ENCODE measurements at places on chromosomes 3 and 15.
A peak's percentile ranks its signal among the peaks of the same experiment; 100 is the strongest.

GRCh38 chr3:188605231-188605630 lies 451.3 kb downstream of the LPP start:
- no peak for DNase-seq

DNA sequence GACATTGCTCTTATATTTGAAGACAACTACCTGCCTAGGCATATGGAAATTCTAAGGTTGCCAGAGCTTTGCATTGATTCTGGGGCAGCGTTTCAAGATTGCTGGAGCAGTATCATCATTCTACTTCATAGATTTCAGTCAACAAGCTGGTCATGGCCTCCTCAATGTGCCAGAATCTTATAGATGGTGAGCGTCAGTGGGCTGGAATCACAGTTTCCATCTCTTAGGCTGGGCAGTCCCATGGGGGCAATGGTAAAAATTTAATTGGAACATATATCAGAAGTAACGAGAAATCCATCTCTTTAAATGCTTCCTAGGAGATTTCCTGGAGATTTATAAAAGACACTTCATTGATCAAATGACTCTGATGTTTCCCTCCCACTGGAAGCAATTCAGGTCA lies 258.3 kb downstream of the SV2B start:
- DNase-seq = no peak

- no peak for DNase-seq
Measured at GRCh38 chr15:91947683-91948608, 94.4 kb downstream of the SLCO3A1 start.

- no peak for DNase-seq
Measured at GRCh38 chr15:81643771-81644170, 269.8 kb upstream of the TMC3 start.

DNA sequence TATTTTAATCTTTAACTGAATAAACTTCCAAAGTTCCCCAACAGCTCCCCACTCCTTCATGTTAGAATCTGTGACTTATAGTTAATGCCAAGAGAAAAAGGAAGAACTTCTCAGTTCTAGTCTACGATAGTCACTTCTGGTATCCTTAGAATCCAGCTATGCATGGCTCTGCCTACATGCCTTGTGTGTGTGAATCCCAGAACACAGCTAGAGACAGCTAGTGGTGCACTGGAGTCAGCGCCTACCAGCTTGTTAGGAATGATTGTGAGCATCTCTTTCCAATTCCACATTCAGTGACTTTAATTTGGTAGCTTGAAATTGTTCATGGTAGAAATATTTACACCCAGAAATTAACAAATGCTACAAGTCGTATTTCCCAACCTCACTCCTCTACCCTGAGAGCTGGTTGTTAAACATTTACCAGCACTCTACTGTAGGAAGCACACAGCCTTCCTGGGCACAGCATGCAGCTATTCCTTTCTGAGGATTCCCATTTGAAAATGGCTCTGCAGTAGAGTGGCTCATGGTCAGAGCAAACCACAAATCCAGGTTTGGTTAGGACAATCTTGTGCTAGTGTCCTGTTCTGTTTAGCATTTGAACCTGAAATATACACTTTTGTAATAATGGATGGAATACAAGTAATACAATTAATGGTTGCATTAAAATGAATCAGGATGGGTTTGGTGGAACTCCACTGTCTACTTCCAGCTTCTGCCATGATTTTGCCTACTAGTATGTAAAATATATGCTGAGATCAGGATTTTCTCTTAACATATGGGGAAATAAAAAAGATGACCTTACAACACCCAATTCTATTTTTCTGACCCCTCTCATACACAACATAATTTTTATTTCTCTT lies 371.0 kb upstream of the GBE1 start:
- DNase-seq = no peak

DNA sequence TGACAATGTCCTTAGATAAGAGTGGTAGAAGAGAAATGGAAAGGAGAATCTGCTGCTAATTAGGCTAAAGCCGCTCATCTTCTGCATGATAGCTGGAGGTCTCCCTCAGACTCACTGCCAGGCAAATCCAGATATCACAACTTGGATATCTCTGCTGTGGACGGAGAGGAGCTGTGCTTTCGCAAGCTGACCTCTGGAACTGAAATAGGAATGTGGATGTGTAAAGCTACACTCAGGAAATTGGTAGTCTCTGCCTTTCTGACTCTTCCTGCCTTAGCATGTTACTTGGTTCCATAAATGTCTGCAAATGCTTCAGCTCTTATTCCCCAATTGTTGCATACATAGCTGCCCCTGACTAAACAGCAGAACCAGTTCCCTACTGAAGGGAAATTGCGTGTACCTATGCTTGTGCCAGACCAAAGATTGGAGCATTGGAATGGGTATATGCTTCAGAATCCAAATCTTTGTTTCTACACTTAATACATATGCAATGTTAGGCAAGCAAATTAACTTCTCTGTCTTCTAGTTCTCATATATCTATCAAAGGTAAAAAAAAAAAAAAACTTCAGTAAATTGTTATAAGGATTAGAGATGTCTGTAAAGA lies 74.7 kb upstream of the ROBO2 start:
- no peak for DNase-seq

GRCh38 chr3:157201648-157202278 lies 41.8 kb upstream of the CCNL1 start:
- DNase-seq = peak; percentile 47

GRCh38 chr3:123130079-123130750 lies 63.4 kb downstream of the PDIA5 start:
- DNase-seq = no peak

DNA sequence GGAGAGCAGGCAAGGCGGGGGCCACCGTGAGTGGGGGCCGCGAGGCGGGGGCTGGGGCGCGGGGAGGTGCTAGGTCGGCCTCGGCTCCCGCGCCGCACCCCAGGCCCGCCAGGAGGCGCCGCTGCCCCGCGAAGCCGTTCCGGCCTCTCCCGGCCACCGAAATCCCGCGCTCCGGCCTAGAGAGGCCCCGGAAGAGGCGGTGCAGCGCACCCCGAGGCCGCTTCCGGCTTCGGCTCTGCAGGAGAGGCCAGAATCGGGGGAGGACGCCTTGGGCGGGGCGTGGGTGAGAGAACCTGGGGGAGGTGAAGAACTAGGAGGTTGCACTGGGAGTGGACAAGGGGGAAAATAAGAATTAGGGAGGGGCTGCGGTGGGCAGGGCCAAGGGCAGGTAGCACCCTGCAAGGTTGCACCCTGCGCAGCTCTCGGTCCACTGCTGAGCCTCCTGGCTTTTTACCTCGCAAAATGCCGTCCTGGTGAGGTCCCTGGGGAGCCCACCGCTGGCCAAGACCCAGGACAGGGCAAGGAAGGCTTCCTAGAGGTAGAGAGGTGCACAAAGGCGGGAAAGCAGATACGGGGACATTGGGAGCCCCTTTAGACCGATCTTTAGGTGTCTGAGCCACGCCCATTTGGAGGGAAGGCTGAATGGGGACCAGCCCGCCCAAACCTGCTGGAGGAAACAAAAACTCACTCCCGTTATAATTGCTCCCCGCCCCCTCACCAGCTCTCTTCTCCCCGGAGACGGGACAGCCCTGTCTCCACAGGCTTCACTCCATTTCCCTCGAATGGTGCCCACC lies 8.4 kb upstream of the GNAI2 start:
- peak; percentile 86 for DNase-seq

GRCh38 chr3:123085932-123086627 lies 19.3 kb downstream of the PDIA5 start:
- no peak for DNase-seq

- DNase-seq = no peak
Measured at GRCh38 chr3:48788544-48789162, 59.0 kb downstream of the PRKAR2A start.

Data from hematopoietic multipotent progenitor cell treated with erythropoietin and hydrocortisone succinate and interleukin-3 and kit ligand, for 15 days (in vitro differentiated cells).